ENCODE measurements at places on chromosomes 6 and 20. TPM values are rescaled to one million over a fixed set of nuclear protein-coding genes. Genes with fewer than 3 reads are reported as not detected.

DNA sequence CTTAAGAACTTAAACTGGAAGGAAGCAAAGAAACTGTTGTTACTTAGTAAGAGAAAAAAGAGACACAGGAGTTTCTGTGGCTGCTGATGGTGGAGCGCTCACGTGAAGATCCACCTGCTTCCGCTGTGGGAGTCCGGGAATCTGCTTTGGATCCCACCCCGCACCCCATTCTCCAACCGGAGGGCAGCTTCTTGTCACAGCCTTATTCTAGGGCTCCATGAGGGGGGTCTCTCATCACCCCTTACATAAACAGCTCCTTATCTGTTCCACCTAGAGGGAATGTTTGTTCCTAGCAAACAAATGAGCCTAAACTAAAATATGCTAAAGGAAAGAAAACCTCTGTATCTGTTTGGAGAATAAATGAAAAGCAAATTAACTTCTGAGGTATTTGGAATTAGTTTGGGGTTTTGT is 280.5 kb downstream of the QKI start:
- H3K27ac ChIP-seq, result no peak overlapping the region
- H3K4me1 ChIP-seq, result peaks cover 17% of the 10 kb centered on the region
- peak; percentile 58 for DNase-seq
- peaks cover 62% of the 10 kb centered on the region for H3K27me3 ChIP-seq
- no peak overlapping the region for H3K4me3 ChIP-seq
- H3K36me3 ChIP-seq, result no peaks in the 10 kb centered on the region

GRCh38 chr20:23078351-23079015 is 7.6 kb downstream of the CD93 start:
- DNase-seq, result no peak
- H3K4me3 ChIP-seq, result no peak overlapping the region
- no peak overlapping the region for H3K27ac ChIP-seq
- no peaks in the 10 kb centered on the region for H3K27me3 ChIP-seq

GRCh38 chr6:13358511-13358910 is 30.2 kb upstream of the TBC1D7 start:
- no peaks in the 10 kb centered on the region for H3K36me3 ChIP-seq
- no peak for DNase-seq
- no peaks in the 10 kb centered on the region for H3K27me3 ChIP-seq

DNA sequence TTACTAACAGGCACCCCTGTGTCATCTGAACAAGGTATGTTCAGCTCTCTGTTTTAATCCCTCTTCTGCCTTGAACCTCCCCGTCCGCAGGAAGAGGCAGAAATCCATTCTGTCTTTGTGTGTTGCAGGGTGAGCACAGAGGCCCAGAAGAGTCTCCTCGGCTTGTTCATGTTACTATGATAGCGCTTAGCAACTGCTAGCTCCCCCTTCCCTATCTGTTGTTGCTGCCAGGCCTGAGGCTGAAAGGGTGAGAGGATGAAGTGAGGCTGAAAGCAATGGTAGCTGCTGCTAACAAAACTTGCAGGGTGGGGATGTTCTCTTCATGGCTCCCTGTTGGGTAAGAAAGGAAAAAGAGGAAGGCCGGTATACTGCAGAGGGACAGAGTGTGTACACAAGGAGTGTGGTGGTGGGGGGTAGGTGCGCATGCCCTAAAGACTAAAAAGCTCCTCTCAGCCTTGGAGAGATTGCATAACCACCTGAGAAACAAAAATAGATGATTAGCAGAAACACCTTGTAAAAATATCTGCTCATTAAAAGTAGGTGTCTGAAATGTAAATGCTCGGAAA is 55.2 kb upstream of the CITED2 start:
- no peaks in the 10 kb centered on the region for H3K36me3 ChIP-seq
- peaks cover 20% of the 10 kb centered on the region for H3K4me1 ChIP-seq
- no peak overlapping the region for H3K27ac ChIP-seq
- peaks cover 3% of the 10 kb centered on the region for H3K27me3 ChIP-seq
- H3K4me3 ChIP-seq, result no peak overlapping the region

DNA sequence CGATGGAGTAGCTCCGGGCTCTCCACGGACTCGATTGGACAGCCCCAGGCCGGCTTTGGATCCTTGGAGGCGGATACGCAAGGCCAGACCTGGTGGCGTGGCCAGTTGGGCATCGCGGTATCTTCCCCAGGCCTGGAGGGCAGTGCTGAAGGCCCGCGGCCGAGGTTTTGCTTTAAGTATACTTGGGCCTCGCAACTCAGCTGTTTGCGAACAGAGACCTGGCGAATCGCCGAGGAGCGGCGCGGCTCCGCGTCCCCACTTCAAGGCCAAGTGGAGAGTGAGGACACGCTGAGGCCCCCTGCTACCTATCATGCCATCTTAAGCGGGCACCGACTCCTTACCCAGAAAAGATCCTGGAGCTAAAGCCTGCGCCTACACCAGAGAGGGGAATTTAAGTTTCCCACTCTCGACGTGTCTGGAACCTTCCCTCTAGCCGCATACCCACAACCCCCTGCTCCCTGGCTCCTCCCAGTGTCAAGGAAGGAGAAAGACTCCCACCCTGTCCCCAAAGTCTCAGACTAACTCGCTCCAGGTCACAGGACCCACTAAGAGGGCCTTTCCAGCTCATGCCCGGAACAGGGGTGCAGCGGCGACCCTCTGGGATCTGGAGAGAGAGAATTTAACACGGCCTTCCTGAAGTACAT is 4.1 kb downstream of the LINC00237 start:
- no peak overlapping the region for H3K4me3 ChIP-seq
- no peak overlapping the region for H3K27ac ChIP-seq
- H3K4me1 ChIP-seq, result peaks cover 18% of the 10 kb centered on the region
- DNase-seq, result no peak
- H3K27me3 ChIP-seq, result no peaks in the 10 kb centered on the region

DNA sequence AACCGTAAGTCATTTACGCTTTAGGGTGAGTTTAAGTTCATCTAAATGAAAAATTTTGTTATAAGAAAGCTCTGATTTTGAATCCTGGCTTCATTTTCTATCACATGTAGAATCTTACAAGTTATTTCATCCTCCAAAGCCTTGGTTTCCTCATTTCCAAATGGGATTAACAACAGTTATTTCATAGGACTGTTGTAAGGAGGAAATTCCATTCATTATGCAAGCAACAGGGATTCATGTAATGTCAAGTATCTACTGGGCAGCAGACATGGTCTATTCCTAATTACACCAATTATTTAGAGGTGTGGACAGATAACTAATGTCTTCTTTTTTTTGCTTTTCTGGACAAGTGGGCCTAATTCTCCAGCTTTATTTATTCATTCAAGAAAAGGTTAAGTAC is 154.0 kb downstream of the PDSS2 start:
- H3K4me3 ChIP-seq, result no peak overlapping the region
- no peaks in the 10 kb centered on the region for H3K36me3 ChIP-seq
- H3K4me1 ChIP-seq, result no peaks in the 10 kb centered on the region
- H3K27ac ChIP-seq, result no peak overlapping the region
- no peak for DNase-seq
- no peaks in the 10 kb centered on the region for H3K27me3 ChIP-seq

DNA sequence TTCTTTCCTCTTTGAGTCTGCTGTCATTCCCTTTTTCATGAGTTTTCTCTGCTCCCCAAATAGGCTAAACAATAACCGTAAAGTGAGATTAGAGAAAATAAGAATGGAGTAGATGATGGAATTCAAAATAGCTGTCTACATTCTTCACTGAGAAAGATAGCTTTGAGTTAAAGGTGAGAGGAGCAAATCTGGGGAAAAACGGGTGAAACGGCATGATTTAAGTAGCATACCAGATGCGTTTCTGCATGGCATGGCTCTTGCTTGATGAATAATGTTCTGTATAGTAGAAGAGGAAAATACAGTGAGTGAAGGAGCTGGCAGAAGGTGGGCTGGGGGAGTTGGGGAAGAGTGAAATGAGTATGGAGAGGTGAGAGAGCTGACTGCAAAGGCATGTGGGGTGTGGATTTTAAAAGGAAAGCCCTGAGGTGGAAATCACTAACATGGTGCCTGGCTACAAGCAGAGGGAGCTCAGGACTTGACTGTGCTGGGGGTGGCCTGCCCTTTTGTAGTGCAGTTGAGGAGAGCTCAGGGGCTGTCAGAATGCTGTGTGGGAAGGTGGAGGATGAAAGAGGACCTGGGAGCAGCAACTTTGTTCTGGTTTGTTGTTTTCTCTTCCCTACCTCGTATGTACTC is 8.8 kb downstream of the BICRAL start:
- peaks cover 59% of the 10 kb centered on the region for H3K4me1 ChIP-seq
- DNase-seq, result no peak
- no peaks in the 10 kb centered on the region for H3K27me3 ChIP-seq

The SIRPD gene
- not detected for polyA plus RNA-seq
